ENCODE measurements at places on chromosomes 13 and 19. TPM values are rescaled to one million over a fixed set of nuclear protein-coding genes. Genes with fewer than 3 reads are reported as not detected.

Gene A1BG
- 3.3 TPM for total RNA-seq

DNA sequence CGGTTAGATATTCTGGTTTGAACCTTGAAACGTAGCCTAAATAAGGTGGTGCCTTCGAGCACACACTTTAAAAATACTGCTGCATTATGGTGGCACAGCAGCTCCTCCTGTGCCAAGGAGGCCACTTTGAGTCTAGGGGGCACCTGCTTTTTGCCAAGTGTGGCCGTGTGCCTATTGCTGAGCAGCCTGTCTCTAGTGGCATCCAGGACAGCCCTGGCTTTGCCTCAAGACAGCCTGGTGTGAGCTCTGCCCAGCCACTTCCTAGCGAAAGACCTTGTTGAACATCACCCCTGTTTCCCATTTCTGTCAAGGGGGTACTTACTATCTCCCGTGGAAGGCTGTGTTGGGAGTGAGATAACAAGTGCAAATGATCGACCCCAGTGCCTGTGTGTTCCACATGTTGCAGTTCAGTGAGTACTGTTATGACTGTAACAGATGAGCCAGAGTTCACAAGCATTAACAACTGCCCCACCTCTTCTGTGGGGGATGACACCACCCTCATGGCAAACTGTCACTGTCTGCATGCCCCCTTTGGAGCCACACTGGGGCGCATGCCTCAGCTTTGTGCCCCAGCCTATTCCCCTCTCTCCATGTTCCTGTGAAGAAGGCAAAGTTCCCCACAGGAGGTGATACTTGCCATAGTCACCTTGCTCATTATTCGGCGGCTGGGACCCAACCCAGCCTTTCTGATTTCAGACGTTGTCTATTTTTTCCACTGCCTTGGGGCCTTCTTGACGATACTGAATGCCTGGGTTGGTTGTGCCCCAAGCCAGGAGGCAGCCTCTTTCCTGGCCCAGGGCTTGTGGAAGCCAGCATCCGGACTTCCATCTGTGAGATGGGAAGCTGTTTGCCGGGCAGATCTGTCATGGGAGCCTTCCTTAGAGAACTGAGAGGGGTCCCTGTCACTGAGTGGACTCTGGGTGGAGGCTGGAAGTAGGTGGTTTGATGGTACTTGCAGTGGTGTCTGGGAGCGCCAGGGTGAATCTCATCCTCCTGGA lies 5.4 kb downstream of the GATAD2A start:
- no peak for DNase-seq

GRCh38 chr19:41376241-41376997 lies at the start of gene TMEM91:
Gene TMEM91 (plus strand): TSS chr19:41376533. CDS start chr19:41378310, 1,777 bp downstream.
- DNase-seq, result no peak

DNA sequence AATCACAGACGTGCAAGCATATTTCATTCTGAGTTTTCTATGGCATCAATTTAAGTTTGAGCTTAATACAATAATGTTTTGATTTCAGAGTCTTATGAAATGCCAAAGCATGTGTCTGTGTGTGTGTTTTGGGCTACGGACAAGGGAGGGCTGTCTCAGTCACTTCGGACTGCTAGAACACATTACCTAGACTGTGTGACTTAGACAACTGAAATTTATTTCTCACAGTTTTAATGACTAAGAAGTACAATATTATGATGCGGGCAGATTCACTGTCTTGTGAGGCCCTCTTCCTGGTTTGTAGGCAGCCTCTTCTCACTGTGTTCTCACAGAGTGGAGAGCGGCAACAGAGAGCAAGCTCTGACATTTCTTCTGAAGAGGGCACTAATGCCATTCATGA lies 1202.0 kb downstream of the EFNB2 start:
- no peak for DNase-seq

Gene CXCL17
- not detected for total RNA-seq

- no peak for DNase-seq
Measured at GRCh38 chr13:40331802-40332201, 334.6 kb downstream of the FOXO1 start.

DNA sequence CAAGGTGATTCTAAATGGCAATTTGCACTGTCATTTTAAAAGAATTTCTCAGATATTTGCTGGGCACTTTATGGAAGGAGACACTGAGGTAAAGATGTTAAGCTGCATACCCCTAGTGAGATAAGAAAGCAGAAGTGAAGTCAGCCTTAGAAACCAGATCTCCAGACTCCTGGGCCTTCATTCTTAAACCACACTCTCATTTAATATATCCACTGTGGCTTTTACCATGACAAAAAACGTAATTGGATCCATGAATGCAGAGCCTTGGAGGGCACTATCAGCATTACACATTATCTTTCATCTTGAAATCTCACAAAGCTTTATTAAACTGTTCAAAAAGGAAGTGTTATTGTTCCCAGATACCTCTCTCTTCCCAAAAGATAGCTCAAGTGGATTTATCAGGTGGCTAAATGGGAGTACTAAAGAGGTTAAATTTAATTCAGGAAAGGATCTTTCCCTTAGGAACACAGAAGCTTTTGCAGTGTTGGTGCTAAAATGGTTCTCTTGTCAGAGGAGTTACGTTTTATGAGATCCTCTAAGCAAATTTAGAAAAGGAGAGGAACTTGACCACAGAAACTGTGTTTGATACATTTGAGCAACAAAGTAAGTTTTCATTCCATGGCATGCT lies 1060.4 kb downstream of the EFNB2 start:
- DNase-seq, result peak; percentile 79

DNA sequence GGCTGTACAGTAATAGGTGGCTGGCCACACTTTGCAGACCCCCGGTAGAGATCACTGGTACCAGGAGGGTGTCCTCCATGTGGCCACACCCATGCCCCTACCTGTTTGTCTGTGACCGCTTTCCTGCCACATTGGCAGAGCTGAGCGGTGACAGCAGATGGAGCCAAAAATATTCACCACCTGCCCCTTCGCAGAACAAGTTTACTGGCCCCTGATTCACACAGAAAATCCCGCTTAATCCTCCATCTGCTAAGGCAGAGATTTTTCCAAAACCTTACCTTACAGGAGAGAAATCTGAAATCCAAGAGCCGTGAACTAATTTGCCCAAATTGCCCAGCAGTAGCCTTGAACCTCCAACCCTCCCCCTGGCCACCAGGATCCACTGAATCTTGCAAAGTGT lies 52.1 kb downstream of the MYO9B start:
- DNase-seq, result no peak

Gene SIGLEC5
- total RNA-seq, result not detected

DNA sequence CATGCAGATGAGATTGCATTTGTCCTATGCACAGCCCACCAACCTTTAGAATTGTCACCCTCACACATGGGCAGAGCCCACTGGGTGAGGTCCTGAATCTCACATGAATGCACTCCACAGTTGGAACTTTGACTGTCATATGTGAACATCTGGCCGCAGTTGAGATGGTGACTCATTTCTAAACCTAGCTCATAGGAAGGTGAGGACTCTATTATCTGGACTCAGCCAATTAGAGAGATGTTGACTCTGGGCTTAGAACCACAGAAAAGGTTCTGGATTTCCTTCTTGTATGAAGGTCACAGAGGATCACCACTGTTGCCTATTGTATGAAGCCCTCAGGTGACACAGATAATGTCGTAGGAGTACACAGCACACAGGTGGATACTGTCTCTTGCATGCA lies 25.6 kb upstream of the ZNF681 start:
- no peak for DNase-seq

Gene ARHGEF18
- total RNA-seq, result 45.1 TPM

GRCh38 chr19:24074720-24075454 lies 12.1 kb upstream of the ZNF254 start:
- peak; percentile 34 for DNase-seq

DNA sequence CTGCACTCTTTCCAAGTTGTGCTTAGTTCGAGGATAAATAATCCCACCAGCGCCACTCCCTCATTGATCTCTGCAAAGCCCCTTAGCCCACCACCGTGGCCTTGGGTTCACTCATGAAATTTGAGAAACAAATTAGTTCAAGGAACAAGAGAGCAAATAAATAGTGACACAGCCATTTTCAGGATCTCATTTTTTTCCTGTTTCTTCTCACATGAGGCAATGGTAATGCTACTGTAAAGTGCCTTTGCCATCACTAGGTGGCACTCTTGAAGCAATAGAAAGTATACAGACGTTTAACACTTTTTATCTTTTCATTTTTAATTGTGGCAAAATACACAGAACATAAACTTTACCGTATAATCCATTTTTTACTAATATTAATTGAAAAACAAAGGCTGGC lies 76.8 kb upstream of the ZNF835 start:
- DNase-seq, result peak; percentile 14

DNA sequence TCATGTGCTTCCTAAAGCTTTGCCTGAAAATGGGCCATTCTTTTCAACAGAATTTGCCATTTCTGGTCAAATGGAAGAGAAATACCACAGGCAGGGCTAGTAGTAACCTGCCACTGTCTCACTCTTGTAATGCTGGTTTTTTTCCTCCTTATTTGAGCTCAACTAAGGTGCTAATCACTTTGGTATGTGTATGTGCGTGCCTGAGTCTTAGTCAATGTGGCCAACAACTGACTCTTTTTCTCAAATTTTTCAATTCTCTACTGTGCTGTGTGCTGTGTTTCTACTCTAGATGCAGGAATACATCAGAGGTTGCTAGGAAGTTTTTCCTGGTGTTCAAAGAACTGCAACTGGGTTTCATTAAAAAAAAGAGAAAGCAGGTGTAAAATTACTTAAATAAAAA lies 870.2 kb downstream of the EFNB2 start:
- DNase-seq, result no peak

DNA sequence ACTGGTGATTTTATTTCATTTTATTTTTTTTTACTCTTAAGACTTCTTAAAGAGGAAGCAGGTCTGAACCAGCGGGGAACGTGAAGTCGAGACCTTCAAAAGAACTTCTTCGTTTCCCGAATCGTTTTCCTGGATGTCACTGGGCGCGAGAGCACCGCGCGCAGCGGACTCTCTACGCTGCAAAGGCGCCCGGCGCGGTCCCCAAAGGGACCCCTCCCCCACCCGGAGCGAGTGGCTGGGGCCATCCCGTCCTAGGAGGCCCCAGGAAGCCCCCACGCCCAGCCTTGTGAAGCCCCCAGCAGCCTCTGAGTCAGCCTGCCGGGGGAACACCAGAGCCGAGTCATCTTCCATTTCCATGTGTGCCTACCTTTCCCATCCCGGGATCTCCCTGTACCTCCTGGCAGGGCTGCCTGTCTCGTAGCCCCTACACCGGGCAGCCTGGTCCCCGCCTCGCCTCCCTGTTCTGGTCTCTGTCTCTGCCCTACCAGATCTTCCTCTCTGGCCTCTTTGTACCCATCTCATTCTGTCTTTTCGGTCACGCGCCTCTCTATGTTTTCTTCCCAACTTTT lies 608 bp downstream of the CD70 start:
- no peak for DNase-seq

Gene FGF9
- 0.33 TPM for total RNA-seq

Gene ATP1A3
- total RNA-seq, result under 0.01 TPM

GRCh38 chr13:84126671-84127171 lies 244.4 kb upstream of the SLITRK1 start:
- DNase-seq, result no peak

Gene C13orf42
- total RNA-seq, result not detected

GRCh38 chr13:101514695-101515275 lies 62.3 kb downstream of the ITGBL1 start:
- peak; percentile 55 for DNase-seq
